ENCODE measurements at places on chromosomes 3 and 15. TPM values are rescaled to one million over a fixed set of nuclear protein-coding genes. Genes with fewer than 3 reads are reported as not detected.

GRCh38 chr15:64928626-64929220, 17.0 kb downstream of the ANKDD1A start:
- DNase-seq: no peak

DNA sequence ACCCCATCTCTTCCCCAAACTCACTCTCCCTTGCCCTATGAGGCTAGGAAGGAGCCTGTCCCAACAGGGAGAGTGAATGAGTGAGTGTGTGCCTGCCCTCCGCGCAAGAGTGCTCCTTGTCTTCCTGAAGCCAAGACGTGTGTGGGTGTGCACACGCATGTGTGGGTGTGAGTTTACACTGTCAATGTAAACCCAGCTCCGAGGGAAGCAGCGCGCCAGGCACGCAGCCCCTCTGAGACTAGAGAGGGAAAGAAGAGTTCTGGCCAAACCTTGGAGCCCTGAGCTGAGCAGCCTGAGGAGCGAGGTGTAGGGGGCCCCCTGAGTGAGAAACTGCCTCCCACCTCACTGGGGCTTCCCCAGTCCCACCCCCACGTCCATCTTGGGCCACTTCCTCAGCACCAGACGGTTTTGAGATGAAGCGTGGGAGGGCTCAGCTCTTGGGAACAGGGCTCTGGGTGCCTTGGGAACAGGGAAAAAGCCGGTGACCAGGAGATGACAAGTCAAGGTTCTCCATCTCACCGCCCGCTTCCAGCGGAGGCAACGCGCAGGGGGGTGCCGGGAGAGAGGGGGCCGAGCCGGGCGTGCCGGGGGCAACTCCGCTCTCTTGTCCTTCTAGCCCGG, 5.1 kb downstream of the MECOM start:
- no peak for DNase-seq

Gene SCN5A
- 0.34 TPM for total RNA-seq

Gene EBLN2
- 6.0 TPM for total RNA-seq

GRCh38 chr3:31230425-31231223, 302.1 kb upstream of the STT3B start:
- no peak for DNase-seq
